Fibroblast of skin of left biceps (primary cell): ENCODE measurements at places on chromosomes 7 and 10.

DNA sequence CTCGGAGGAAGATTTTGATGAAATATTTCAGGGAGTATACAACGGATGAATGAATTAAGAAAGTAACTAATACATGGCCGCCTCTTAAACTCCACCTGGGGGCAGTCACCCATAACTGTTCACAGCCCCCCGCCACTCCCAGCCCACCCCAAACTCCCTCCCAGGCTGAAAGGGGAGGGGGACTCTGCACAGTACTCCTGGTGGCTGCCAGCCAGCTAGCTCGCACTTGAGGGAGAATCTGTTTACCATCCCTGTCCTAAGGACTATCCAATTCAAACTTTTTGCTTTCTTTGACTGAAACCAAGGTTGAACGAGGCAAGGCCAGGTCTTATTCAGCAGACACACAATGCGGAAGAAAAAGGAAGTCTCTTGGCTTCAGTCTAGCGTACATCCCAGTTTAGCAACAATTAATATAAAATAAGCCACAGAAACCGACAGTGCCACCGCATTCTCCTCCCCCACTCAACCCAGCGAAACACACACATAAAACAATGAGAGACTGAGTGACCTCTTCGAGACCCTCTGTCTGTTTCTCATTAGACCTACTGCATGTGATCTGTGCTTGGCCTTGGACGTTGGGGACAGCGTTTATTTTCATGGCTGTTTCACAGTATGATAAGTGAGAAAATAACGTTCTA is 219.5 kb downstream of the GLI3 start:
- DNase-seq = no peak

- no peak for DNase-seq
Measured at GRCh38 chr10:7611909-7612308, 54.9 kb downstream of the ITIH5 start.

GRCh38 chr7:100208911-100209408 is 10.8 kb upstream of the PVRIG start:
- no peak for DNase-seq

DNA sequence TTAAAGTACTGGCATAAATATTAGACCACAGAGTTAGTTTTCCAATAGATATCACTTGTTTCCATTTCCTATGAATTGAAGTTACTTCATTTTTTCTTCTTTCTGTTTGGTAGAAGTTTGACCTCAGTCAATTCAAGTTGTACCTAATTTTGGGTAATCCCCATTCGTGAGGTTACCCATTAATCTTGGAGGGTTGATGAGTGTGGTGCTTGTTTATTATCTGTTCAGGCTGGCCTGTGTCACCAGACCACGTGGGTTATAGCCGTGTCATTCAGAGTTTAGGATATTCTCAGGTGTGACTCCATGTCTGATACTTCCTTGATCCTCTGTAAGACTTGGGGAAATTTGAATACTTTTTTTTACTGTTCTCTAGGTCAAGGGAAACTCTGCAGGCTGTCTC is 133.9 kb upstream of the TPK1 start:
- DNase-seq = no peak

DNA sequence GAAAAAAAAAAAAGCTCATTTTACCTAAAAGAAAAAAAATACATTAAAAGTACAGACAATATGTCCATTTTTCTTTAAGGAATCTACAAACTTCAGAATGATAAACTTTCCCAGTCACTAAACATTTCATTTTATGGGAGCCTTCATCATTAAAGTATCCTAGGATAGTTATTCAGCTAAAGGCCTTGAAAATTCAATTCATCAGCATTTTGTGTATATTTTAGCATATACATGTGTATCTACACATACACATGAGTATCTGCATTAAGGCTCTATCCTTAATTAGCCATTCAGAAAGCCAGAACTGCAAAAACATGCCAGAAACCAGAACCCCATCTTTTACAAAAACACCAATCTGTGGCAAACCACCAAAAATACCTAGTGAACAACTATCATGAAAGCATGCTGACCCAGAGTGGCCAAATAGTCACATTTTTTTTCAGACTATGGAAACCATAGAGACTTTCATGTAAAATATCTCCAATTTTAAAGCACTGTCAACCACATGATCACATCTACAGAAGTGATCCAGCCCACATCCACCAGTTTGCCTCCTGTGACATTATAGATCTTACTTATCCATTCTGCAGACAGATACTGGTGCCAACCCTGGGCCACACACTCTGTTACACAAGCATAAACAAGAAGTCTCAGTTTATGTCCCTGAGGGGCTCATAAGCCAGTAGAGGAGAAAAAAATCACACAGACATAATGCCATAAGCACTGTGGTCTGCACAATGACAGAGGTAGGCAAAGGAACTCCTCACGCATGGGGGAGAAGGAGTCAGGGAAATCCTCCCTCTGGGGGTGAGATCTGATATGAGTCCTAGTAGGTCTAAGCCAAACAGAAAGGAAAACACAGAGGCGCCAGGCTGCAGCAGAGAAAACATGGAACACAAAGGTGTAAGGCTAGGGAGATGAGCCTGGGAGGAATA is 79.2 kb downstream of the SRPK2 start:
- no peak for DNase-seq

GRCh38 chr7:77484785-77485184 is 52.3 kb upstream of the PTPN12 start:
- no peak for DNase-seq

- DNase-seq = no peak
Measured at GRCh38 chr10:46016190-46016589, 14.2 kb downstream of the NCOA4 start.

- no peak for DNase-seq
Measured at GRCh38 chr10:73017955-73018480, 63.4 kb upstream of the PLA2G12B start.

GRCh38 chr7:1536743-1537534 is 6.4 kb downstream of the MAFK start:
- DNase-seq = peak; percentile 94

- no peak for DNase-seq
Measured at GRCh38 chr7:79304711-79305110, 148.8 kb downstream of the MAGI2 start.

- no peak for DNase-seq
Measured at GRCh38 chr10:23433701-23434100, 5.2 kb upstream of the OTUD1 start.

GRCh38 chr10:71708301-71708703 is 11.3 kb downstream of the C10orf105 start:
- no peak for DNase-seq
